ELR (cell line): ENCODE measurements at places on chromosomes 16 and 17.
A peak's percentile ranks its signal among the peaks of the same experiment; 100 is the strongest.

- peak; percentile 27 for DNase-seq
Measured at GRCh38 chr17:44940317-44940716, 7.3 kb downstream of the KIF18B start.

GRCh38 chr16:84889066-84889465 is 69.3 kb downstream of the CRISPLD2 start:
- DNase-seq: no peak

GRCh38 chr17:76337413-76337777 is 16.3 kb downstream of the PRPSAP1 start:
- DNase-seq: peak; percentile 46

DNA sequence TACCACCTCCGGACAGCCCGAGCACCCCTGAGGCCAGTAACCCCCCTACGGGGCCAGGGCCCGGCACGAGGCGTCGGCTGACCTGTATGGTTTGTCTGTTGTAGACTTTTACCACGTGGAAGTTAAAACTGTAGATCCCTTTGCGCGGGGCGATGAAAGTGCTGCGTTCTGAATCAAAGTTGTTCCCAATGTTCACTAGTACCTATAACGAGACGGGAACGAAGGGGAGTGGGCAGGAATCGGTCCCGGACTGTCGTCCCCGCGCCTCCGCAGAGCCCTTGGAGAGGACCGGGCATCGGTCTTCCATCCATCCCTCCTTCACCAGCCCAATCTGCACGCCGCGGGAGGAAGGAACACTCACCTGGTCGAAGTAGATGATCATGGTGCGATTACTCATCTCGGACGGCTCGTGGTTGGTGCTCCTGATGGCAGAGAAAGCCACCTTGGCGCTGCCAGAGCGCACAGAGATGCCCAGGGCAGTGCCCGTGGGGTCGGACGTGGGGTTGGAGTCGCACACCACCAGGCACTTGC is 732 bp downstream of the CBLN1 start:
- DNase-seq: no peak

- no peak for DNase-seq
Measured at GRCh38 chr17:33091271-33091670, 99.6 kb downstream of the SPACA3 start.

DNA sequence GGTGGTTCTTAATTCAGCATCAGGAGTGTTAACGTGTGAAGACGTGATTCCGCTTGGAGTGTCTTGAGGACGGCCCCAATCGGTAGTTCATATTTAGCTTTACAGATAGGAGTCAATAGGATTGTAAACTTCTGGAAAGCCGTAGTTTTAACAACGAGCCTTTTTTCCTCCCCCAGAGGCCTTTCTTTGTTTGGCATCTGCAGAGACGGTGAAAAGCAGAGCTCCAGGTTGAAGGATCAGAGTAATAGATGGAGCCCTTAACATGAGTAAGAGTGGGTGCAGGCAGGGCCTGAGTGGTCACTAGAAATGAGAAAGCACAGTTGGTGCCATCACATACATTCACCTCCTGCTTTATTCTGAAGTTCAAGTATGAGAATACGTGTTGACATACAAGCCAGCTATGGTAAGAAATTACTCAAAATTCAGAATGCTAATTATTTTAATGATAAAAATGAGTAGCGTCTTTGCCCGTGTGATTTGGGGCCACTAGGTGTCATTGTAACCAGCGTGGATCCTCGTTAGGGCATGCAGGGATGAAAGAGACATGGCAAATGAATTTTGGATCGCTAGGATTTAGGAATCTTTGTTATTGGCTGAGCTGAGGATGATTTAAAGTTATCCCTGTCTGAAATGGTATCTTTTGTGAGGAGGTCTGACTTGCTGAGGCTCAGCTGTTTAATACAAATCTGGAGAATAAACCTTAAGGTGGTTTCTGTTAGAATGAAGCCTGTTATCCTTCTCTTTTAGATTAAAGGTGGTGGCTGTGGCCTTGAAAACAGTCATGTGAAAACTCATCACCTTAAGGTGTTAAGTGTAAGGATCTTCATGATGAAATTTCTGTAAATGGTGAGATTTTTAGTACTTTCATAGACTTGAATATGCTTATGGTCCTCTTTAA is 18.6 kb downstream of the PRCD start:
- peak; percentile 62 for DNase-seq
